ENCODE measurements at places on chromosomes 7 and 10. TPM values are rescaled to one million over a fixed set of nuclear protein-coding genes. Genes with fewer than 3 reads are reported as not detected.

- no peak for DNase-seq
These were observed 36.4 kb downstream of the RABGEF1 start for GRCh38 chr7:66776800-66777442.

The NUTM2A gene
- 0.51 TPM for total RNA-seq

- DNase-seq: no peak
These were observed 151.1 kb upstream of the MKI67 start for GRCh38 chr10:128277267-128277840.

GRCh38 chr10:119416855-119417254 lies 125.7 kb downstream of the RGS10 start:
- DNase-seq: peak; percentile 44

The NKX2-3 gene
- total RNA-seq: not detected

The LFNG gene
- total RNA-seq: 19.7 TPM

GRCh38 chr7:128194533-128195282 lies 46.4 kb upstream of the LEP start:
- no peak for DNase-seq

The SLC26A3 gene
- not detected for total RNA-seq

DNA sequence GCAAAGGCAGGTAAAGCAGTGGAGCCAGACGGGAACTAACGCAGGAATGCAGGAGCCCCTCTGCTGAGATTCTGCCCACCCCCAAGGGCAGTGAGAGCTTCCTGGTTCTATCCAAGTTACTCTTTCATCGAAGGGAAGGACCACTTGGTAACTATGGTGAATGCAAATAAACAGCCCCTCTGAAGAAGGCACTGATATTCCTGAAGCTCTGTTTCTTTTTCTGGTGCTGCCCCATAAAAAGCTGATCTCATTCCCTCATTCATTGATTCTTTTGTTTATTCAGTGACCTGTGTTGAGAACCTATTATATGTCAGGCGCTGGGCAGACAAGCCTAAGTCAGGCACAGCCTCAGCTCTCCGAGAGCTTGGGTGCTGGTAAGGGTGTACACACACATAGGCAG lies 217.3 kb downstream of the SNX10 start:
- DNase-seq: no peak

The UNC5B gene
- 18.1 TPM for total RNA-seq

GRCh38 chr10:102358712-102359382 lies 36.7 kb upstream of the NFKB2 start:
- no peak for DNase-seq

- DNase-seq: no peak
These were observed 28.6 kb downstream of the MRPL32 start for GRCh38 chr7:42960762-42961161.

- no peak for DNase-seq
These were observed 292.5 kb downstream of the GFRA1 start for GRCh38 chr10:115980470-115980869.

- DNase-seq: no peak
These were observed 179.9 kb downstream of the SKAP2 start for GRCh38 chr7:26684447-26684846.

DNA sequence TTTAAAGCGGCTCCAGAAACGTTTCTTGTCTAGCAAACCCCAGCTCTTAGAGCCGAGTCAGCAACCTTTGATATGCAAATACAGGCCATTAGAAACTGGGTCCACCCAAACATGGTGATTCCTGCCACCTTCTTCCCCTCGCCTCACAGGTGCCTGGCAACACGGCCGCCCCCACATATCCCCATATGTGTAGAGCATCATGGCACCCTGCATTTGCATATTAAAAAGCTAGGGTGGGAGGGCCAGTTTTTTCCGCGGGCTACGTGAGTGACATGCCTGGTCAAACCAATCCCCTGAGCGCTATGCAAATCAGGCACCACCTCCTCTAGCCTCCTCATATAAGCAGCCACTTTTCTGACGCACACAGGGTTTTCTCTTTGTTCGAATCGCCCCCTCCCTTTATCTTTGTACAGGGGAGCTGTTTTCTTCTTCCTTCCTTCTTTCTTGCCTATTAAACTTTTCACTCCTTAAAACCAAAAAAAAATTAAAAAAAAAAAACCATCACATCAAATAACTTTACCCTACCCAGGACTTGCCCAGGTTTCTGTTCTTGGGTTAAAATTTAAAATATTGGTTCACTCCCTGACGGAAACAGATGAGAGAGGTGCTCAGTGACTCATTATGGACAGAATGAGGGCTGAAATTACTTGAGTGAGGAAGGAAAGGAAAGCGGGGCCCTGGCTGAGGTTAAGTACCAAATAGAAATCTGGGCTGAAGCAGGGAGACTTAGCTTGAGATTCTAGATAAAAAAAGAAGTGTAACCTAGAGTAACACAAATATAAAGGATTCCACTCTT lies 59.8 kb downstream of the COA1 start:
- no peak for DNase-seq

GRCh38 chr7:93728292-93728691 lies 153.8 kb upstream of the CALCR start:
- DNase-seq: peak; percentile 10

All from dermis microvascular lymphatic vessel endothelial cell (primary cell).